Lung (tissue), 17 donors: ENCODE measurements at places on chromosomes 12 and 14. TPM values are rescaled to one million over a fixed set of nuclear protein-coding genes. Genes with fewer than 3 reads are reported as not detected.

Gene CSRP2
- total RNA-seq = 16.0 TPM

Gene SLC24A4
- 1.1 TPM for total RNA-seq

Gene SLC6A13
- 2.4 TPM for total RNA-seq

Gene SIX1
- 5.9 TPM for total RNA-seq

Gene GZMB
- total RNA-seq = 5.1 TPM

Gene JPH4
- 0.23 TPM for total RNA-seq

- DNase-seq = no peak
Measured at GRCh38 chr14:52248057-52248456, 19.4 kb upstream of the PTGDR start.

DNA sequence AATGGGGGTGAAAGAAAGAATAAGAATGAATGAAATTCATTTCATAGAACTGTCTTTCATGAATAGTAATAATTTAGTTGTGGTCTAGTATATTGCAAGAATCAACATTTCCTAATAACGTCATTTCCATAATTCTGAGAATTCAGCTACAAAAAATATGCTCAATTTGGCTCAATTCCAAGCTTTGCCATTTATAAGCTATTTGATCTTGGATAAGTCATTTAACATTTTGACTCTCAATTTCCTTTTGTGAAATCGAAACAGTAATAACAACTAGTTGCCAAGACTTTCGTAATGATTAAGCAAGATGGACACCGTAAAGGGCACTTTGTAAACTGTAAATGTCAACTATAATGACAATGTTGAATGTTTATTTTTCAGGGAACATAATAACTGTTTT, 18.1 kb downstream of the NOS1 start:
- DNase-seq = no peak

DNA sequence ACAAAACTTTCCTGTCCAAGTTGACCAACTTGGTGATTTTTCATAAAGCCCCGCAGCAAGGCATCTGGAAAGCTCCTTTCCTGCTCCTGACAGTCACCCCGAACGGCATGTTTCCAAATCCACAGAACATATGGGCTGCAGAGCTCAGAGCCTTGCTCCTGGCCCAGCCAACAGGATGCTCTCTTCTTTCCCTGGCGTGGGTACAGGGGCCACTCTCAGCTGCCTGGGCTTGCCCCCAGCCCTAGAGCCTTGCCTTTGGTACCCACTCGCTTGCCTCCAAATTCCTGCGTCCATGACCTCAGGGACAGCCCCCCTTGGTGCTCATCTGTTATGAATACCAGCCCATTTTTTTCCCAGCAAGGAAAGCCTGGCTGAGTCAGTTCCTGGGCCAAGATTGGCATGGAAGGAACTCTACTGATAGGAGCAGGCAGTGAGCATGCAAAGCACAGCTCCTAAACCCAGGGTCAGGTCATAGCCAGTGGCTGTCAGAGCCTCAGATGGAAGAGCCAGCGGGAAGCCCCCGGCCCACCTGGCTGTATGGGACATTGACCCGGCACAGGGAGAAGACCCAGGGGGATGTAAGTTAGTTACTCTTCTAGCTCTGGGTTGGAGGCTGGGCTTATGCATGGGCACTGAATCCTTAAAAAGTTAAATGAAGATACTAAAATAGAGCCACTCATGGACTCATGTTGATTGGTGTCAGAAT, 105.3 kb upstream of the RTL1 start:
- DNase-seq = no peak

DNA sequence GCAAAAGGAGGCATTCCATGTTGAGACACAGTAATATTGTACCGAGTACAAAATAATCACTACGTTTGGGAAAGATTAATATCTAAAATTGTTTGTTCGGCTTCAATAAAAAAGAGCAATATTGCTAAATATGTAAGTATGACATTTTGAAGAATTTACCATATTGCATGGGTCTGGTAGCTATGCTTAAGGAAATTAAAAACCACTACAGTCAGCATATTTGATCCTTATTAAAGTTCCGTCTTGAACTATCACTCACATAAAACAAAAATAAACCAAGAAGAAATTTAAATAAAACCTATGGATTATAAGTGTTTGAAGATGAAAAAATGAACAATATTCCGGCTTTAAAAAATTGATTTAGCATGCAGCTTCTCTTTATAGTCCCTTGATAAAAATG, 63.8 kb downstream of the SETD3 start:
- DNase-seq = no peak

DNA sequence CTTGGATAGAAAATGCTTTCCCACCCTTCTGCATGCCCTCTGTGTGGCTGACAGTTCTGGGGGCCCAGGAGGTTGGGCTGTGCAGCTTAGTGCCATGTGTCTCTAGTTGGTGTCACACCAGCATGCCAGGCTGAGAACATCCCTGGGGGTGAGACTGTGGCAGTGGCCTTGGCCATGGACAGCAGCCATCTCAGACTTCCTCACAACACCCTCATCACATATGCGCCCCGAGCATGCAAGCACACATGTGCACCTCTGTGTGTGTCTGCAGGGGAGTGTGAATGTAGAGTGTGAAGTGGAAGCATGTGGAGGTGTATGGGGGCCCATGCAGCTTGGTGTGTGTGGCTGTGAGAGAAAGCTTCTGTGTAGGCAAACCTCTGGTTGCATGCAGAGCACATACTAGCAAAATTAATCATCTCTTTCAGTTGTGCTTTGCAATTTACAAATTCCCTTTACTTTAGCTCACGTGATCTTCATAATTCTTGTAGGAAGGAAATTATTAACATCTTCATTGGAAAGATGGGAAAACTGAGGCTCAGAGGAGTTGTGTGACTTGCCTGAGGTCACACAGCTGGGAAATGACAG, 8.4 kb downstream of the ASIC1 start:
- DNase-seq = no peak

DNA sequence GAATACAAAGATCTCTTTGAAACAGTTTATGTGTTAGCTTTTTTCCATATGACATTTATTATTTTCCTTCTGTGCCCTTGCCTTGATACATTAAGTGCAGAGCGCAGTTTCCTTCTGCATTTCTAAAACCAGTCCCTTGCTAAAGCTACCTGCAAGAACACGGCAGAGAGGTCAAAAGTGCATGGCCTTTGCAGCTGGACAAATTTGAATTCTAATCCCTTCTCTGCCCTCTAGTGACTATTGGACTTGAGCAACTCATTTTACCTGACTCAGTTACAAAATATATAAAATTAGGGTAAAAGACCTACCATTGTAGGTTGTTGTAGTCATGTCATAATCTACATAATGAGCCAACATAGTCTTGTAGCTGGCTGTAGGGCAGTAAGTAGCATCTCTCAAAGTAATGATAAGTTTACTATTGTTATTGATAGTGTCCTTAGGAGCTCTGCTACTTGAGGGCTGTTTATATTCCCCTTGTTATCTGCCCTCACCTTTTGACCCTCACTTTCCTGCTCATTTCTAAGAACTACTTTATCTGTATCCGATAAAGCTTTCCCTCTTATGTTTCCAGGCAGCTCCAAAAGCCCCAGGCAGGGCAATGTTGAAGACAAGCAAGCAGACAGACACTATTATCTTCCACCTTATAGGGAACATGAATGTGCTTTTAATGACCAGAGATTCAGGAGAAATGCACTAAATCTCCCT, 120.0 kb upstream of the PDZRN4 start:
- DNase-seq = no peak

DNA sequence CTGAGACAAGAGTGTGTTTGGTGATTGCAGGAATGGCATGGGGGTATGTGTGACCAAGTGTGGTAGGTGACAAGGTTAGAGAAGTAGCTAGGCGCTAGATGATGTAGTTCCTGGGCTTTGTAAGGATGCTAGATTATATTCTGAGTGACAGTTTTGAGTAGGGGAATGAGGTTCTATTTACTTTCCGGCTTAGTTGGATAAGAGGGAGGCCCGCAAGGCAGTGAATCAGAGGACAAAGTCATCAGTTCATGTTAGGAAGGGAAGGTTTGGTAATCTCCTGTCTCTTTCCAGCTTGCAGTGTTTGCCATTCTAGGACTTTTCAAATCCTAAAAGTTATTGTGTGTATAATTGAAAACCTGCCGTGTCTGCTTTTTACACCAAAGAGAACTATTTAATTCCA, 45.0 kb downstream of the CFAP54 start:
- no peak for DNase-seq

DNA sequence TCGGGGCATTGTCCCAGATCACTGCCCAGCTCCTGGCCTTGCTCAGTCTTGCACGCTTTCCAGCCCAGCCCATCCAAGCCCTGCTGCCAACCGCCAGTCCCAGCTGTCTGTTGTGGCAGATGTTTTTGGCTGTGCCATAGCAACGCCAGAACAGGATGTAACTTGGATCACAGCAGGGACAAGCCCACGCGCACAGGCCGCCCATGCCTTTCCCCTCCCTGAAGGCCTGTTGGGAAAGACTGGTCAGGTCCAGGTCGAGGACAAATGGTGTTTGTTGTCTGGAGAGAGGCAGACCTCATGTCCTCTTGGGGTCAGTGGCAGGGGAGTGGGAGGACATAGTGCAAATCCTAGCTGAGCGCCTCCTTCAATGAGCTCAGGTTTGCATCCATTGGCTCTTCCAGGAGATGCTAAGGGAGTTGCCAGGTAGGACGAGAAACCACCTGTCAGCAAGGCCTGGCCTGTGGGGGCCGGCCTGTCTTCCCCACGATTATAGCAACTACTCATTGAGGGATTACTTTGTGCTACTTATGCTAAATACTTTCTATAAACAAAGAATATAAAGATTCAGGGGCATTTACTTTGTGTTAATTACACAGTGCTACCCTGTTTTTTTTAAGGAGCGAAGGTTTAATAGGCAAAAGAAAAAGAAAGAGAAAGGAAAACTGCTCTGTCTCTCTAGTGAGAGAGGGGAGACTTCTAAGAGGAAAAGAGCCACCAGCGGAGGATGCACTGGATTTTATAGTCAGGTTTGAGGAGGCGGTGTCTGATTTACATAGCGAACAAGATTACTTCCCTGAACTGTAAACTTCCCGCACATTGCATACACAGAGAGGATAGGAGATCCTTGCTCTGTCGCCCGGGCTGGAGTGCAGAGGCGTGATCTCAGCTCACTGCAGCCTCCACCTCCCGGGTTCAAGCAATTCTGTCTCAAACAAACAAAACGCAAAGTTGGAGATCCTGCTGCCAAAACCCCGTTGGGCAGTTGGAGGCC, 42.8 kb upstream of the CORO1C start:
- DNase-seq = peak; percentile 84

DNA sequence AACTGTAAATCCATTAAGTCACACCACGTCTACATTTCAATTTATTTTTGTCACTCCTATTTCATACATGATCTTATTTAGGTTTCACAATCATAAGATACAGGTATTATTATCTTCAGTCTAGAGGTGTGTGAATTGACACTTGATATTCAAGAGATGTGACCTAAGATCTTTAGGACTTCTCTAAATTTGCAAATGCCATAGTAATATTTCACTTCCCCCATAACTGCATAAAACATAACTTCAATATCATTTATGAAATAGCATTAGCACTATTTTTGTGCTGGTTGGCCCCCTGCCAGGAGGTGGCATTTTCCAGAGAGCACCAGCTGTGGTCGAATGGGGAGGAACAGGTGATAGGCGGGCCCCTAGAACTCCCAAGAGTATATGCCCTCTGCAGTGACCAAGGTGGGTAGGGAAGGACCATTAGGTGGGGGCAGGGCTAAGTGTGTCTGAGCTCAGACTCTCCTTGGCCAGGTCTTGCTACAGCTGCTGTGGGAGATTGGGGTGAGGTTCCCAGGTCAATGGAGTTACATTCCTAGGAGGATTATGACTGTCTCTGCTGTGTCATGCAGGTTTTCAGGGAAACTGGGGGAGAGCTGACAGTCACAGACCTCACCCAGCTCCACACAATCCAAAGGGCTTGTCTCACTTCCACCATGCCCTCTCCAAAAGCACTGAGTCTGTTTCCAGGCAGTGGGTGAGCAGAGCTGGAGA, 49.2 kb upstream of the ERGIC2 start:
- DNase-seq = no peak

DNA sequence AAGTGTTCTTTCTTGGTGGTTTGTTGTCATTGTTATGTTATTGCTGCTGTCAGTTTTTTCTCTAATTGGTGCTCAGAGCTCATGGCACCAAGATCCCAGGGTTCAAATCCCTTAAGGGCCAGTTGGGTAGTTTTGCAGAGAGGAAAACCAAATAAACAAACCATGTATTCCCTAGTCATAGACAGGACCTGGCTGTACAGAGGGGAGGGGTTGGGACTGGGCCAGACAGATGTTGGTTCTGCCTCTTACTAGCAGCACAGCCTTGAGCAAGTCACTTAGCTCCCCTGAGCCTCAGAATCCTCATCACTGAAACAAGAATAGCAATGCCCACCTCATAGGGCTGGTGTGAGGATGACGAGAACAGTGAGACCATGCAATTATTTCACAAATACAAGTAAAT, 53.4 kb downstream of the LTBP2 start:
- no peak for DNase-seq

DNA sequence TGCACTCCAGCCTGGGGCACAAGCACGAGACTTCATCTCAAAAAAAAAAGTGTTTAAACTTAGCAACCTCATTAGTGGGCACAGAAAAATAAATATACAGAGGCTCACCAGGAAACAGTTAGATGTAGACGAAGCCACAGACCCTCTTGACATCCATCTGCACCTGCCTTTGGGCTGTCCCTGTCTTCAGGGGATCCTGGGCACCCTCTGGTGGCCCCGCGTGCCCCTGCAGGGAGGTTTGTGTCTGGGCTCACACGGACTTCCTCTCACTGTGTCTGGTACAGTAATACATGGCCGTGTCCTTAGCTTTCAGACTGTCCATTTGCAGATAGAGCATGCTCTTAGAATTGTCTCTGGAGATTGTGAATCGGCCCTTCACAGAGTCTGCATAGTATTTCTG, 916.5 kb downstream of the TMEM121 start:
- no peak for DNase-seq

- DNase-seq = no peak
Measured at GRCh38 chr14:63604626-63605025, 37.0 kb downstream of the WDR89 start.

DNA sequence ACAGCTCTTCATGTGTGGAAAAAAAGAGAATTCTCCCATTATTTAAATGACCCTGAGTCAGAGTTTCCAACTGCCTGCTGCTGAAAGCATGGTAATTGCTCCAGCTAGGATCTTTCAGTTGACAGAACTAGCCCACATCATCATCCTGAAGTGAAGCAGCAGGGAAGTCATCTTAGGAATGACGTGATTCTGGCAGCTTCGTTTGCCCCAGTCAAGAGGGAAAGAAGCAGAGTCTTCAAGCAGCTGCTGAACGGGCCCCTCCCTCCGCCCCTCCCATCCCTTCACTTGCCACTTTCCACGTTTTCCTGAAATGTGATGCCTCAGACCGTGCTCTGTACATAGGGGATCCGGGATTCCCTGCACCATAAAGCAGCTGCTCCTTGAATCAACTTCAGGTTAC, 455.0 kb upstream of the TMEM132C start:
- DNase-seq = peak; percentile 20

- no peak for DNase-seq
Measured at GRCh38 chr14:99387880-99388279, 92.8 kb downstream of the SETD3 start.

DNA sequence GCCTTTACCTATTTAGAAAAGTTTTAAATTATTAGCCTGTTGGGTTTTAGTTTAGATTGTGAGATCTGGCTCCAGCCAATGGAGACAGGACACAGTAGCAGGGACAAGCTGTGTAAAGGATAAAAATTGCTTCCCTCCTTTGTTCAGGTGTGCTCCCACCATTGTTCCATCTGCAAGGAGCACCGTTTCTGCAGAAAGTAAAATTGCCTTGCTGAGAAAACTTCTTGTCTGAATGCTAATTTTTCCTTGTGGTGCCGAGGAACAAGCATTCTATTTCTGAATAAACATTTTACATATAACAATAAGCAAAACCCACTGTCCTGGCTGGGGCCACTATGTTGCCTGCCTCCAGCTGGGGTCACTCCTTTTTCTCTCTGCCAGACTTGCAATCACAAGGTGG, 72.7 kb upstream of the ZFP36L1 start:
- DNase-seq = no peak

- DNase-seq = peak; percentile 41
Measured at GRCh38 chr14:74240794-74241651, 1.8 kb downstream of the VSX2 start.
